ENCODE measurements at places on chromosomes 12 and 14. TPM values are rescaled to one million over a fixed set of nuclear protein-coding genes. Genes with fewer than 3 reads are reported as not detected.

- peak; percentile 37 for DNase-seq
- H3K36me3 ChIP-seq: no peaks in the 10 kb centered on the region
- peak overlapping the region; percentile 64 for H3K4me3 ChIP-seq
- H3K4me1 ChIP-seq: peaks cover 22% of the 10 kb centered on the region
- no peak overlapping the region for H3K27ac ChIP-seq
- H3K27me3 ChIP-seq: peaks cover 9% of the 10 kb centered on the region
Observed at GRCh38 chr12:49945394-49946080, 5.0 kb upstream of the AQP2 start.

Gene NPFF
- 0.51 TPM for total RNA-seq

DNA sequence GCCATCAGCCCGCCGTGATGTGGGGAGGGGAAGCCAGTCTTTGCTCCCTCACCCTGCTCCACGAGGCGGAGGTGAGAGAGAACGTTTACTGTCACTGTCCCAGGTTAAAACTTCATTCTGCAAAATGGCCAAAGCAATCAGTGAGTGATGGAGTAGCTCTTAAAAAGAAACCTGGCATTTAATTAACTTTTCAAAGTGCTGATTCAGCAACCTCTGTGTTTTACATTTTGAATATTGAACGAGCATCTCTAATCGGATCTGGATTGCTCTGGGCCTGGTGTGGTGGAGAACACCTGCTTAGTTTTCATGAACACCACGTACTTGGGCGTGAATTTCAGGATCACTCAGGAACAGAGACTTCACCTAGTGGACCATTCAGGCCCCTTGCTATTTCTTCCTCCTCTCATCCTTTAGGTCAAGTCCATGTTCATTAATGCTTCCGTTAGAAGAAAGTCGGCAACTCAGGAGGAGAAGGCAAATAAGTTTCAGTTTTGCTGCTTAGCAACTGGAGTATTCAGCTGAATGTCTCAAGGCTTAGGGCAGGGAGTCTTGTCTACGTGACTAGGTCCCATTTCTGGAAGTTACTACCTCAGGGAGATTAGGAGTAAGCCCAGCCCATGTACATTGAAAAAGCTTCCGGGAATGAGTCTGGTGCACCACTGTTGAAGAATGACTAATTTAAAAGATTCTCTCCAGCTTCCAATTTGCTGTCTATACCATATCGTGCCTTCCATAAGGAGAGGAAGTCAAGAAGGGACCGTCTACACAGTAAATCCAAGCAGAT is 68.2 kb downstream of the IFT43 start:
- DNase-seq: no peak
- no peak overlapping the region for H3K27ac ChIP-seq
- peaks cover 8% of the 10 kb centered on the region for H3K27me3 ChIP-seq
- H3K4me3 ChIP-seq: no peak overlapping the region
- H3K4me1 ChIP-seq: no peaks in the 10 kb centered on the region

- H3K27ac ChIP-seq: no peak overlapping the region
- H3K27me3 ChIP-seq: peaks cover 84% of the 10 kb centered on the region
- H3K4me3 ChIP-seq: no peak overlapping the region
- no peak for DNase-seq
- peaks cover 12% of the 10 kb centered on the region for H3K4me1 ChIP-seq
Observed at GRCh38 chr12:2616763-2617162, 178.0 kb upstream of the FKBP4 start.

DNA sequence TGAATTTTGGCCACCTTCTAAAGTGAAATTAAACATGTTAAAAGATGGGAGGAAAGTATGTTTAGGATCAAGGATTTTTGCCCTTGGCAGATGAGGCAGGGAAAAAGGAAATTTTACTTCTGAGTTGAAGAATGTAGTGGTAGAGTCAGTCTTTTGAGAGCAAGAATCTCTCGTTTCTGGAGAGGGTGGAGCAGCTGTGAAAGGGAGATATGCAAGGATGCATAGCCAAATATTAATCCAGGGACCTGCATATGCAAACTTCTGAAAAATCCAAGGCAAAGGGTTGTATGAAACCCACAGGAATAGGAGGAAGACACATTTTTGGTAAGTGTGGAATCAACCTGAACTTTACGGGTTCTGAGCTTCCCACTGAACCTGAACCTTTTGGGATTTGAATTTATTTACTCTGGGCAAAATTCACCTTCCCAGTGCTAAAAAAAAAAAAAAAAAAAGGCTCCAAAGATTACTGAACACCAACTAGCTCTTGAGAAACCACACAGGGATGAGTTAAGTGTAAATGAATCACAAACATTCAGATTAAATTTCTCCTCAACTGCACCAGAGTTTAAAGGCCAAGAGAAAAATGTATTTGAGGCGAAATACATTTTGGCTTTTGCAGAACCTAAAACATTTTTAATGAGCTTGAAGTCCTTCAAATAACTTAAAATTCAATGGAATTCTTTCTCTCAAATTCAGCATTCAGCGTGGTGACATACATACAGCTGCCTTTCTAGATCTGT is 187.1 kb upstream of the CDKN3 start:
- no peaks in the 10 kb centered on the region for H3K27me3 ChIP-seq
- peaks cover 30% of the 10 kb centered on the region for H3K4me1 ChIP-seq
- H3K36me3 ChIP-seq: no peaks in the 10 kb centered on the region
- H3K27ac ChIP-seq: no peak overlapping the region

DNA sequence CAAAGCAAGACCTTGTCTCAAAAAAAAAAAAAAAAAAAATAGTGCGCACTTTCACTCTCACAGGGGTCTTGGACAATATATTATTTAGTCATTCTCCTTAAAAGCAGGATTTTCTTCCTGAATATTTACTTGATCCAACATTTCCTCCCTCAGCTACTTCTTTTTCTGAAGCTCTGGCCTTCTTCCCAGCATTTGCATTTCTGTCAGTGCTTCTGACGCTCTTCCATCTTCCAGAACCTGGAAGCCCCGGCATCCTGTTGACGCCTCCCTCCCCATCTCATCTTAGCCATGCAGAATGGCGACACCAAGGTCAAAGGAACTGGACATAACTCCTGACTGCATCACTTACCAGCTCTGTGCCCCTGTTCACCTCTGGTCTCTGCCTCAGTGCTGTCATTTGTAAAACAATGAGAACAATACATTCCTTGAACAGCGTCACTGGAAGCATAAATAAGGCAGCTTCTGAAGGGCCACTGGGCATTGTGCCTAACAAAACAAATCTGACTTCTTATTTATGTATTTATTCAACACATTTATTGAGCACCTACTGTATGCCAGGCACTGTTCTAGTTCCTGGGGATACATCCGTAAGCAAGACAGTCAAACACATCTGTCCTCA is 90.9 kb upstream of the MDM1 start:
- H3K4me3 ChIP-seq: no peak overlapping the region
- no peak for DNase-seq
- no peak overlapping the region for H3K27ac ChIP-seq
- no peaks in the 10 kb centered on the region for H3K4me1 ChIP-seq

GRCh38 chr12:116433249-116433648 is 125.9 kb upstream of the MAP1LC3B2 start:
- H3K27me3 ChIP-seq: no peaks in the 10 kb centered on the region
- no peak for DNase-seq
- H3K4me3 ChIP-seq: no peak overlapping the region
- peaks cover 46% of the 10 kb centered on the region for H3K4me1 ChIP-seq
- H3K36me3 ChIP-seq: no peaks in the 10 kb centered on the region

- peaks cover 10% of the 10 kb centered on the region for H3K4me1 ChIP-seq
- H3K27me3 ChIP-seq: no peaks in the 10 kb centered on the region
- H3K36me3 ChIP-seq: peaks cover 28% of the 10 kb centered on the region
- no peak overlapping the region for H3K27ac ChIP-seq
Observed at GRCh38 chr14:65002586-65003210, 16.0 kb downstream of the FNTB start.

Gene RPL10L
- total RNA-seq: not detected

DNA sequence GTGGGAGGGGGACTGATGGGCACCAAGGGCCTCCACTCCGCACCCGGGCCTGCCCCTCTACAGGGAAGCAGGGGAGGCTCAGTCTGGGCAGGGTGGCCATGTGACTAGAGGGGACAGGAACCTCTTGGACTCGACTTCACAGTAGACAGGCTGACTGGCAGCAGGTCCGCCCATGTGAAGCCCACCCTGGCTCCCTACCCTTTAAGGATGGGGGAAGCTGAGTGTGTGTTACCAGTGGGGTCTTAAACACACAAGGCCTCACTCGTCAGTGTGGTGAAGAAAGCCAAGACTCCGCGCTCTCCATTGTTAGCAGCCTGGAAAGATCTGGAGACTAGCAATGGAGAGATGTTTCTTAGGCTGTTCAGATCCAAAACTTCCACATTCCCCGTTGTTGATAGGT is 52.4 kb downstream of the ANAPC7 start:
- no peak overlapping the region for H3K27ac ChIP-seq
- no peaks in the 10 kb centered on the region for H3K4me1 ChIP-seq
- peaks cover 8% of the 10 kb centered on the region for H3K36me3 ChIP-seq
- no peak for DNase-seq
- no peaks in the 10 kb centered on the region for H3K27me3 ChIP-seq
- H3K4me3 ChIP-seq: no peak overlapping the region

- no peaks in the 10 kb centered on the region for H3K36me3 ChIP-seq
- H3K27me3 ChIP-seq: no peaks in the 10 kb centered on the region
- H3K4me1 ChIP-seq: no peaks in the 10 kb centered on the region
Observed at GRCh38 chr12:79317179-79317847, 373.5 kb downstream of the PAWR start.

Gene TSPAN19
- not detected for total RNA-seq

GRCh38 chr14:100375266-100375962 is 52.3 kb downstream of the SLC25A47 start:
- peak overlapping the region; percentile 72 for H3K4me3 ChIP-seq
- peaks cover 33% of the 10 kb centered on the region for H3K4me1 ChIP-seq
- no peaks in the 10 kb centered on the region for H3K27me3 ChIP-seq
- peaks cover 7% of the 10 kb centered on the region for H3K36me3 ChIP-seq
- DNase-seq: peak; percentile 20

GRCh38 chr14:22070119-22070982 is 396.7 kb upstream of the OR4E1 start:
- no peaks in the 10 kb centered on the region for H3K4me1 ChIP-seq
- H3K27ac ChIP-seq: no peak overlapping the region
- H3K36me3 ChIP-seq: no peaks in the 10 kb centered on the region
- H3K4me3 ChIP-seq: no peak overlapping the region

Gene ALDH6A1
- 49.9 TPM for total RNA-seq

- H3K27ac ChIP-seq: no peak overlapping the region
- no peak overlapping the region for H3K4me3 ChIP-seq
- H3K4me1 ChIP-seq: no peaks in the 10 kb centered on the region
- H3K27me3 ChIP-seq: no peaks in the 10 kb centered on the region
- DNase-seq: no peak
Observed at GRCh38 chr12:132719954-132720324, 9.3 kb downstream of the PGAM5 start.

- no peak overlapping the region for H3K27ac ChIP-seq
- DNase-seq: no peak
- H3K4me1 ChIP-seq: peaks cover 3% of the 10 kb centered on the region
- no peaks in the 10 kb centered on the region for H3K27me3 ChIP-seq
- H3K4me3 ChIP-seq: no peak overlapping the region
Observed at GRCh38 chr12:20183563-20183962, 184.8 kb upstream of the PDE3A start.

Gene KRT79
- total RNA-seq: not detected

DNA sequence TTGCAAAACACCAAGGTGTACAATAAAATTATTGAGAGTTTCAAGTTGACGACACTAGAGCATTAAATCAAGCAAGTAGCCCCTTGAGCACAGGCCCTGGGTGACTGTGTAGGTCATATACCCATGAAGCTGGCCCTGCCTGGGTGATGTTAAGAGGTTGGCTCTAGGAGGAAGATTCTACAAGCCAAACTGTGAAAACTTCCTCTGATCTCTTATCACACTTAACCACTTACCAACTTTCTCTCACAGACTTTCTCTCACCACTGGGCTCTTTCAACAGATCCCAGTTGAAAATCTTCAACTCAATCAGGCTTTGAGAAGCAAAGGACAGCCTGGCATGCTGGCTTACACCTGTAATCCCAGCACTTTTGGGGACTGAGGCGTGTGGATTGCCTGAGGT is 186.9 kb upstream of the BTG1 start:
- no peaks in the 10 kb centered on the region for H3K27me3 ChIP-seq
- H3K36me3 ChIP-seq: no peaks in the 10 kb centered on the region
- no peak for DNase-seq
- H3K27ac ChIP-seq: no peak overlapping the region
- H3K4me3 ChIP-seq: no peak overlapping the region
- H3K4me1 ChIP-seq: no peaks in the 10 kb centered on the region

Gene GPR84
- not detected for total RNA-seq

- no peak overlapping the region for H3K27ac ChIP-seq
- peaks cover 42% of the 10 kb centered on the region for H3K27me3 ChIP-seq
- no peak for DNase-seq
- peak overlapping the region; percentile 67 for H3K4me3 ChIP-seq
Observed at GRCh38 chr14:77140359-77141213, 1.0 kb downstream of the ZDHHC22 start.

Gene CLEC4A
- not detected for total RNA-seq

Gene KERA
- total RNA-seq: not detected

Gene WBP11
- total RNA-seq: 31.0 TPM

GRCh38 chr14:41377932-41378331 is 228.7 kb upstream of the LRFN5 start:
- no peak overlapping the region for H3K27ac ChIP-seq
- no peaks in the 10 kb centered on the region for H3K4me1 ChIP-seq
- no peak for DNase-seq
- H3K4me3 ChIP-seq: no peak overlapping the region
- H3K27me3 ChIP-seq: no peaks in the 10 kb centered on the region

Measured in HepG2 (cell line).